Inflammatory macrophage (primary cell): ENCODE measurements at places on chromosomes 3 and 15.
A peak's percentile ranks its signal among the peaks of the same experiment; 100 is the strongest.

GRCh38 chr3:154818676-154819255, 261.4 kb upstream of the MME start:
- DNase-seq: no peak

GRCh38 chr15:78997981-78998499, 53.2 kb upstream of the CTSH start:
- DNase-seq: no peak

DNA sequence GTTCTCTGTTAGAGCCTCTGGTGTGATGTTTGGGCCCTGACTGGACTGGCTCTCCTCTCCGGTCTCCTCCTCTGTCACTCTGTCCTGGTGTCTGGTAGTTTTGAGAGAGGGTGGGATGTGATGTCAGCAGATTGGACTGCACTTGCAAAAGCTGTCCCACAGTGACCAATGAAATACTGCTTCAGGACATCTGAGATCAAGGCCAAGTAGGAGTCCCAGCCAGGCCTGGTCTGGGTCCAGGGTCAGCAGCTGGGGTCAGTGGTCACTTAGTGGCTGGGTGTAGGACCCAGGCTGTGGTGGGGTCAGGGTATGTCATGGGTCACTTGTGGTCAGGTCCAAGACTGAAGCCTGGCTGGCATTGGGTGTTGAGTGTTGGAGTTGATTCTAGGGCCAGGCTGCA, 20.9 kb downstream of the ALDH1L1 start:
- DNase-seq: no peak

DNA sequence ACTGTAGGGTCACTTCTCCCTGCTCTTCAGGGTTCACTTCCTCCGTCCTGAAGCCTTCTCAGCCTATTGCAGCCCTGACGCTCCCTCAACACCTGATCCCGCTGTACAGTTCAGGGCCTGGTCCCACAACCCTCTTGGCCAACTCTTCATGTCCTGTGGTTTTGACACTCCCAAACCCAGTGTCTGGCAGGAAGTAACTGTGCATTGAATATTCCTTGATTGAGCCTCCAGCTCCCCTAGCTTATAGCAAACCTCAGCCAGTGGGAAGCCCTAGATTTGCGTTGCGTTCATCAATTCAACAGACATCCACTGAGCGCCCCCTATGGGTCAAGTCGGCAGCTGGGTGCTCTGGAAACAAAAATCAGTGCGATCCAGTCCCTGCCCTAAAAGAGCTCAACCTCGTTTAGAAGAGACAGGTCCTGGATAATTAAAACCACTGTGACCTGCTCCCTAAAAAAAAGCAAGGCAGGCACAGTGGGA, 13.5 kb downstream of the UBAP1L start:
- peak; percentile 76 for DNase-seq

GRCh38 chr15:43514241-43515057, 3.0 kb upstream of the MAP1A start:
- peak; percentile 5 for DNase-seq

- no peak for DNase-seq
These were observed 3.6 kb upstream of the NMD3 start for GRCh38 chr3:161217496-161217895.

DNA sequence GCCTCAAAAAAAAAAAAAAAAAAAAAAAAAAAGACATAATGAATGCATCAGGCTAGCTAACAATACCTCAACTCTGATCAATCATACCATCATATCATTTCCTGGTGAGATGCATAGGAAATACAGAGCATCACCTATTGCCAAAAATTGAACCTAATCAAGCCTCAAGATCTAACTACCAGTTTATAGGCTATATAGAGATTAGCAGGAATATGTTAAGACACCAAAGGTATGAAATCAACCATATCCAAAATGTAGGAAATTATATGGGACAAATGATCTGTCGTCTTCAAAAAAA, 387 bp upstream of the VPS33B start:
- no peak for DNase-seq

DNA sequence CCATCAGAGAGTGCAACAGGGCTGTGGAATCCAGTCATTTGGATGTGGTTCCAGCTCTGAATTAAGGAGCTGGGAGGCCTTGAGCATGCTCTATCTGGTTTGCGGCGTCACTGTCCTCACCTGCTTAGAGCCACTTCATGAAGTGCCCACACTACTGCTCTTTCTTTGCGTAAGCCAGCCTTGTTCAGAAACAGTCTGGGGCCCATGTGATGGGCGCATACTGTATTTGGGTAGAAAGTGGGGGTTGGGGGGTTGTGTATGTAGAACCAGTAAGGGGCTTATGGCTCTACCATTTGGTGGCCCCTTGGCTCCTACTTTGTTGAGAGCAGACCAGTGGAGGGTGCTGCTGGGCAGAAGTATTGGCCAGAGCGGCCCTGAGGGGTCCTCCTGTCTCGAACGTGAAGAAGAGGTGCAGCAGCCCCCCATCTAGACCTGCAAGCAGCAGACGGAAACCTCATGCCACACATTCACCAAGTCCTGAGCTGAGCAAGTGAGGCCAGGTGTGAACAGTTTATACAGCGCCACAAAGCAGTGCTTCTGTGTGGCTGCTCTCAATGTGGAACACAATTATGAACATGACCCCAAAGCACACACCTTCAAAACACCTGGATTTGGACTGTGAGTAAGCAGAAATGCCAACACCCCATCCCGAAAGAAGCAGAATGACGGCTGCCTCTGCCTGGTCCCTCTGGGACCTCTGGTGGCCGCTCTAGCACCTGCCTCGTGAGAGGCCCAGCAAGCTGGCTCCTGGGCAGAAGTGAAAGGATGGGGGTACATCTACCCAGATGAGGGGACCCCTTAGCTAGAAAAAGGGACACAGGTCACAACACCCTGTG, 26.6 kb downstream of the SRPRB start:
- DNase-seq: no peak

DNA sequence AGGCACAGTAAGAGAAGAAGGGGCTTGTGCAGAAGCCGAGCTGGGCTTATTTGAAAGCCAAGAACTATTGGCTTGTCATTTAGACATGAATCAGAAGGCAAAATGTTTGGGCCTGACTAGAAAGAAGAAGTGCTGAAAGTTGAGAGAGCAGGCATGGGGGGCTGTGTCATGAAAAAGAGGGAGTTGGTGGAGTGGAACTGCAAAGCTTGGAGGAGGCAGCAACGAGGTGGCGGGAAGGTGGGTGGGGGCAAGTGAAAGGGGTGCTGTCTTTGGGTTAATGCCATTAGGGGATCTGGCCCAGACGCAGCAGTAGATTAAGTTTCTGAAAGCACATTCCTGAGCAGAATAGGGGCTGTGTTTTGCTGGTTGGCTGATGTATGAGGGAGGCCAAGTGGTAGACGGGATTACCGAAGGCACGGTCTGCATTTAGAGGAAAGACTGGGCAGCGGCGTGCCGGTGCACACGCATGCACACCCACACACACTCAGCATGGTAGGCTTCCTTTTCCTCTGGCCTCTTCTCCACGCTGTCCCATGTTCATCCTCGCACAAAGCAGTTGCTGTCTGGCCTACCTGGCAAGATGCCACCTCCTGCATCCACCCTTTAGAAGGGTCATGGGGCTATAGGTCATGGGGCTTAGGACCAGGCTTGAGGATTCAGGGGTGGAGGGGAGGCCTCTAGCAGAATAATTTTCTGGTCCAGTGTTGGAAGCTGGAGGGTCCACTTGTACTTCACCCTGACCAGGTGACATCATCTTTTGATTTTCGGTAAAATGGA, 43.0 kb downstream of the BOC start:
- DNase-seq: peak; percentile 45

GRCh38 chr15:68830141-68830785, 9.6 kb upstream of the ANP32A start:
- DNase-seq: no peak

DNA sequence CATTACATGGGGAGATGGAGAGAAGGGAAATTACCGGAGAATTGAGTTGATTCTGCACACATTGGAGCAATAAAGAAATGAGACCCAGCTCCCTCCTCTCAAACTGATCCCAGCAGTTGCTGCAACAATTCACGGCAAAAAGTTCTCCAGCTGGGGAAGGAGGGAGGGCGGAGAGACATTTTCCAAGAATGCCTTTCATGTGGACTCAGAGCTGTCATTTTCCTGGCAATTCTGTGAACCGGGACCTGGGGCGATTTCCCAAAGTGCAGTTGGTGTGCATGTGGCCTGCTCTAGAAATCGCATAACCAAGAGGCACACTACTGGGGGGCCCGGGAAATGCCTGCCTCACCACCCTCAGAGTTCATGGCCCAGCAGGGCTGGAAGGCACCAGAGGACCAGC, 48.7 kb upstream of the IREB2 start:
- no peak for DNase-seq

DNA sequence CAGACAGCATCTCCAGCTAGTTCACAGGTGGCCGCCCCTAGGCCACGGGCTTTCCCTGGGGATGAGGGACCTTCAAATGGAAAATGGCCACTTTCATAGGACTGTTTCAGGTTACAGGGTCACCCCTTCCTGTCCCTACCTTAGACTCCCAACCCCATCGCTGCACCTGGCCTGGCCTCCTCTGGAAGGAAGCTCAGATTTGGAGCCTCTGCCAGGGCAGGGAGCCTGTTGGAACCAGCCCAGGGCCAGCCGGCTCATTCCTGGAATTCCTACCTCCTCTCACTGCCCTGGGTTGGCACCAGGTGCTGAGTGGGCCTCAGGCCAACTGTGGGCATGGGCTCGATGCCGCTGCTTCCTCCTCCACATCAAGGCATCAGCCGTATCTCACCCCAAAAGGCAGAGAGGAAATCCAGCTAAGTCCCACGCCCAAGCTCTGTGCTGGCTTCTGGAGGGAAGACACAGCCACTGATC, 42.2 kb downstream of the KLHL25 start:
- peak; percentile 28 for DNase-seq

DNA sequence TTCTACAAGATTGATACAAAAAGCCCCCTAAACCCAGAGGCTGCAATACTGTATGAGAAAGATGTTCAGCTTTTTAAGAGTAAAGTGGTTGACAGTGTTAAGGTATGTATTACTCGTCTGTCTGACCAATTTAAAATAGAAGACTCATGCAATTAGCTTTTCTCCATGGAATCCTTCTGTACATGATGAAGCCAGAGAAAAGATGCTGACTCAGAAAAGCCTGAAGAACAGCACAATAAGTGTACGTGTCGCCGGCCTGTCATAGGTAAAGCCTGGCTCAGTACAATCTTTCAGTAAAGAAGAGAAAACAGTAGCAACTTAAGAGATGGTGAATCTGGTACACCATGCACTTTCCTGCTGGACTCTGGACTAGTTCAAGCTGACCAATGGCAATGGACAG, 16.4 kb downstream of the NEK4 start:
- DNase-seq: no peak

- DNase-seq: no peak
These were observed 15.9 kb downstream of the ABHD2 start for GRCh38 chr15:89104172-89104564.

DNA sequence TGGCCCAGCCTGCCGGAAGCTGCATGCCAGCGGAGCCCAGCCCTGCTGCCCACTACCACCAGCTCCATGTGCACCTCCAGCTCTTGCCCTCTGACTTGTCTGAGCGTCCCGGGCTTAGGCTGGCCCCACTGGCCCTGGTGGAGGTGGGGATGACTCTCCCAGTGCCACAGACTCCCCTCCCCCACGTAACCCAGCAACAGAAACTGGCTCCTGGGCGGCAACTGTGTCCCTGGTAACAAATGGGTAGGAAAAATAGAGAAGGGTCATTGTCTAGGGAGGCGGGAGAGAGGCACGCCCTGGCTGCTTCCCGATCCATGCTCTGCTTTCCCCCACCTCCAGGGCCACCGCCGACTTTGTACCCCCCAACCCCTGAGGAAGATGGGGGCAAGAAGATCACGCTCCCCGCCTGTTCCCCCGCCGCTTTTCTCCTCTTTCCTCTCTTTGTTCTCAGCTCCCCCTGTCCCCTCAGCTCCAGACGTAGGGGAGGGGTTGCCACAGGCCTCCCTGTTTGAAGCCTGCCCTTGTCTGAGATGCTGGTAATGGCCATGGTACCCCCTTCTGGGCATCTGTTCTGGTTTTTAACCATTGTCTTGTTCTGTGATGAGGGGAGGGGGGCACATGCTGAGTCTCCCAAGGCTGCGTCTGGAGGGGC, 10.8 kb upstream of the SEMA3B start:
- no peak for DNase-seq

DNA sequence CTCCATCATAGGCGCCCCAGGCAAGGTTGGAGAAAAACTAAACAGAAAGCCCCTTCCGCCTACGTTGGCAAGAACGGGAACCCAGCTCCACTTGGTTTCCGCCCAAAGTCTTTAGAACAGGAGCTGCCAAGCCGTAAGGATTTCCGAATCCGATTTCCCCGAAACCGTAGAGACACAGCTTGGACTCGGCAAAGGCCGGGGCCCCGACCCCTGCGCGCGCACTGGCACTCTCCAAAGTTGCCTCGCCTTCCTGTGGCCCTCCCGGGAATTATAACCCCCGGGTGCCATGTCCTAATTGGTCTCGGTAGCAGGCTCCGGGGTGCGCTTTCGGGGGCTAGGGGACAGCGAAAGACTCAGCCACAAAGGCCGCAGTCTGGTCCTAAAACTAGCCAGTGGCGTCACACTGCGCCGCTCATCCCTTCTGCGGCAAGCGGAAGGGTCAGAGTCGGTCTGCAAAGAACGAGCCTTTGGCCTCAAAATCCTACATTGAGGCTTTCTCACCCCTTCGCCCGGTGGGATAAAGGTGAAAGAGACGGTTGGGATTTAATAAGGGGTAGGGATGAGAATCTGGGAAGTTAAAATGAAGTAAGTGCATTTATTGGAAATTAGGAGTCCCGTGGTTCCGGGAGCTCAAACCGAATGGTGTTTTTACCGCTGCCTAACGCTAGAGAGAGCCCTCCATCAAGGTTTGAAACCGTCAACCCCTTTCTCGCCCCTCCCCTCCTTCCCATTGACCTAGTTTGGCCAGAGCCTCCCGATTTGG, 6.8 kb downstream of the BCL6 start:
- peak; percentile 92 for DNase-seq

GRCh38 chr3:23159929-23160328, 43.2 kb upstream of the UBE2E2 start:
- DNase-seq: peak; percentile 42

- no peak for DNase-seq
These were observed 360.4 kb upstream of the TGFBR2 start for GRCh38 chr3:30245858-30246622.

DNA sequence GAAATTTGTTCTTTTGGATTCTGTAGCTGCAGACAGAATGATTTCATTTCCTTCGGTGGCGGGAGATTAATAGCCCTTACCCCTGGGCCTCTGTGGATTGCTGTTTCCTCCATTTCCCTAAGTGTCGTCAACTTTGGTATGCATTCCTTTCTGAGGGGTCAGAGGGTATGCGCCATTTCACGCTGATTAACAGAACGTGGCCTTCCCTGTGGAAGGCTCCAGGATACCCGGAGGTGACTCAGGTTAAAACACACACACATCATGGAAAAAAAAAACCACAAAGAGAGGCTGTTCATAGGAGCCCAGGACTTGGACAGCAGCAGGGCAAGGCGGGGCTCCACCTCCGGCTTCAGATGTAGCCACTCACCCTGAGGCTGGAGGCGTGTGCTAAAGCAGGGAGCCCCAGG, 51.9 kb downstream of the EPHB1 start:
- no peak for DNase-seq
